ENCODE measurements at places on chromosomes 16 and 17.
A peak's percentile ranks its signal among the peaks of the same experiment; 100 is the strongest.

DNA sequence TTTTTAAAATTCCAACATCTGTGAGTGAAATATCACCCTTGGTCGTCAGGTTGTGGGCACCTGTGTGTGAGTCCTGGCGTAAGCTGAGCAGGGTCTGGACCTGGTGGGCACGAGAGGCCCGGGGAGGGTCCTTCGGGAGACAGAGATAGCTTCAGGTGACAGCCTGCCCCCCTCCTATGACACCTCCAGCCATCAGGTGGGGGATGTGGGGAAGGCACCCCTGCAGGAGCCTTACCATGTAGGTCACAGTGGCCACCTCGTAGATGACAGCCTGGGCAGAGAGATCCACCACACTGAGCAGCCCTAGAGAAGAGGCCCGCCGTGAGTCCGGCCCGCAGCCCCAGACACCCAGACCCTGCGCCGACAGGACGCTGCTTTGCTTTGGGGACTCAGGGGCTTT lies 11.2 kb downstream of the SLC47A2 start:
- no peak for DNase-seq

GRCh38 chr17:82880620-82881323 lies 41.0 kb upstream of the ZNF750 start:
- no peak for DNase-seq

DNA sequence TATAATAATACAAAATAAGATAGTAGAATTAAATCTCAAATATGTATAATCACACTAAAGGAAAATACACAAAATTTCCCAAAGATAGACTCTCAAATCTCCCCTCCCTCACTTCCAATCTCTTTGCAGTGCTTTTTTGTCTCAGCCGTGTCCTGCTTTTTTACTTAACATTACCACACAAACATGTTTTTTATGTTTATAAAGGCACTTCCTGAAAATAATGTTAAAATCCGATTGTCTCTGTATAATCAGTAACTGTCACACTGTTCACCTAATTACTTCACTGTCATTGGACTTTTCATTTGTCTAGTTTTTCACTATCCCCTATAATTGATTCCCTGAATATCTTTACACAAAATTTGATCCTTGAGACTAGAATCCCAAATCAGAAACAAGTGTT lies 38.2 kb upstream of the ALDH3A2 start:
- no peak for DNase-seq

- DNase-seq = no peak
Measured at GRCh38 chr16:85536411-85537330, 76.5 kb upstream of the GSE1 start.

GRCh38 chr17:43360376-43360738 lies 38.4 kb upstream of the ARL4D start:
- peak; percentile 86 for DNase-seq
